ENCODE measurements at places on chromosomes 11 and 22.
A peak's percentile ranks its signal among the peaks of the same experiment; 100 is the strongest.

GRCh38 chr11:36713715-36714114 is 115.7 kb upstream of the RAG2 start:
- no peak for DNase-seq

- no peak for DNase-seq
Measured at GRCh38 chr11:71140206-71140919, 112.0 kb downstream of the SHANK2 start.

DNA sequence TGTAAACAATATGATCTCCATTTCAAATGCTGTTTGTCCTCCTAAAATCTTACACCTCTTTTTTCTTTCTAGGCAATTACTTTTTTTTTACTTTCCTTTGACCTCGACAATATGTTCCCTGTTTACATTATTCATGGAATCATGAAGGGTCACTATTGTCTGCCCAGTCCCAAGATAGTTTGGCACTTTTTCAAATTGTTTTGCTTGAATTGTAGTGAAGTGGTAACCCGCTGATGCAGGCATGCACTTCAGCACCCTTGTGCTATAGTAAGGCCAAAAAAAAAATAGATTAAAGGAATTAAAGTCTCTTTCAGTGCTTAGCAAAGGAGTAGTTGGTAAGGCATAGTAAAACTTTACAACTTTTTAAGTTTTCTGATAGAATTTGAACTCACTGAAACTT is 90.9 kb downstream of the PAX6 start:
- no peak for DNase-seq

- DNase-seq: no peak
Measured at GRCh38 chr11:127461241-127462064, 460.9 kb upstream of the KIRREL3 start.

GRCh38 chr11:103618528-103618927 is 417.9 kb upstream of the DDI1 start:
- no peak for DNase-seq

GRCh38 chr11:64359712-64360445 is 917 bp downstream of the RPS6KA4 start:
- no peak for DNase-seq

DNA sequence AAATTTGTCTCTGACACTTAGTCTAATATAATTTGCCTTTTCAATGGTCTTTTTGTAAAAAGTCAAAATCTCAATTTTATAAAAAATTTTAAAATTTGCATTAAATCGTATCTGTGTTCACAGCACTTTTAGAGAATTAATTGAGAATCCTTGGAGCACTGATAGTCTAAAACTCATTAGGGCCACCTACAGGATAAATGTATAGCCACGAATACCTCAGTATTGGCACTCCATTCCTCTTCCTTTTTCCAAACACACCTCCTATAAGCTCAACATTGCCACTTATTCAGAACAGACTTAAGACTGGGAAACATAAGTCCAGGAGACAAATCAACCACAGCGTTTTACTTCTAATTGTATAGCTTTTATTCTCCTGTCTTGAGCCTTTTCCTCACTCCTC is 776.0 kb upstream of the ARHGAP42 start:
- DNase-seq: no peak

GRCh38 chr11:101436511-101437142 is 147.2 kb downstream of the TRPC6 start:
- no peak for DNase-seq

- DNase-seq: no peak
Measured at GRCh38 chr11:65699306-65699705, 12.7 kb upstream of the KAT5 start.

- peak; percentile 80 for DNase-seq
Measured at GRCh38 chr11:120168960-120169681, 31.2 kb upstream of the TRIM29 start.

GRCh38 chr11:28153586-28153985 is 45.4 kb downstream of the METTL15 start:
- no peak for DNase-seq

DNA sequence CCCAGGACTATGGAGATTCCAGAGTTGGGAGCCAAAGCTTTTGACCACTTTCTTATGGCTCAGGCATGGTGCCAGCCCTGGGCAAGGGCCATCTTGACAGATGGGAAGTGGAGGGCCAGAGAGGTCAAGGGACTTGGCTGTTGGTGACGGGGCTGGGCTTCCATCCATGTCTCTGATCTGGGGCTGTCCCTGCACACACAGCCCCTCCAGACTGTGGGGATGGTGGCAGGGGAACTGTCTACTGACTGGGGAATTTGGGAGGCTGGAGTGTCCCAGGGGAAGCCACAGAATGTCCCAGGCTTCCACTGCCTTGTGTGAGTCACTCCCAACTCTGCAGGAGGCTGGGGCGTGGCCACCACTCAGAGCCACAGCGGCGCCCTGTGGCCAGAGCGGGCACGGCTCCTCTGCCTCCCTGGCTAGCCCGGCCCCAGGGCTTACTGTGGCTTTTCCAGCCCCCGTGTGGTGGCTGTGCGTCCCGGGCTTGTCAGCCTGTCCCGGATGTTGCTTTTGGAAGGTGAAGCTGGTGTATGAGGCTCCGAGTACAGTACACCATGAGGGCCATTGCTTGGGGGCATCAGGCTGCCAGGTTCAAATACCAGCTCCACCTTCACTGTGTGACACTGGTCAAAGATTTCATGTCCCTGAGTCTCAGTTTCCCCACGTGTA is 19.6 kb downstream of the C22orf23 start:
- DNase-seq: peak; percentile 96

DNA sequence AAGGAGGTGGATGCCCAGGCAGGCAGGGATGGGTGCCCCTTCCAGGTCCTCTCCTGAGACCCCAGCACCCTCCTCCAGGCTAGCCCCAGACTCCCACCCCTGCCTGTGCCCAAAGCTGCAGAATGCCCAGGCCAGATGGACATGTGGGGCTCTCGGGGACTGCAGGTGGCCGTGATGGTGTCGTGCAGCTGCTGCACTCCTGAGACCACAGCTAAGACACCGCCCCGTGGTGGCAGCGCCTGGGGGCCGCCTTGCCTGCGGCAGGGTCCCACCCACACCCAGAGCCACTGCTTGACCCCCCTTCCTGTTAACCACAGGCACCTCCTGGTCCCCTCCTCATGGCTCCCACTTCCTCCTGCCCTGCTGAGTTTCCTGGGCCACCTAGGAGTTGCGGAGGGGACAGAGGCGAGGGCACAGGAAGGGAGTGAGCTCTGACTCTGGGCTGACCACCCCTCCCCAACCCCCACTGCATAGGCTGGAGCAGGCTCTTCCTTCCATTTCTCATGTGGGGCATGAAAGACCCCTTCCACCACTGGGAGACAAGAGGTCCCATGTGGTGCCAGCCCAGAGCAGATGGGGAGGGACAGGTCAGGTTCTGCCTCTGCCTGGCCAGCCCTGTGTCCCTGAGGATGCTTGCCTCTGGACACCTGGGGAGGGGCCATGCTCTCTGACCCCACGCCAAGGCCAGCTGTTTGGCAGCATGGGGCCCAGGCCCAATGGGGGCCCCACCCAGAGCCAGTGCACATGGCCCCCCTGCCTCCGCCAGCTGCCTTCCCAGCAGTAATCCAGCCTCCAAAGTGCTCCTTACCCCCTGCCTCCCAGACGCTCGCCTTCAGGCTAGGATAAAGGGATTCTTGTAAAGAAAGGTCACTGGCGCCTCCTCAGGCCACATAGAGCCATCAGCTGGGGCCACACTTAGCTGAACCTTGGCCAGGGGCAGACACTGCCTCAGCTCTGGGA is 29.3 kb downstream of the OSBPL5 start:
- DNase-seq: no peak

- DNase-seq: no peak
Measured at GRCh38 chr11:1232021-1232882, 9.4 kb downstream of the MUC5B start.

- peak; percentile 65 for DNase-seq
Measured at GRCh38 chr11:117097389-117098268, 599 bp downstream of the SIK3 start.

DNA sequence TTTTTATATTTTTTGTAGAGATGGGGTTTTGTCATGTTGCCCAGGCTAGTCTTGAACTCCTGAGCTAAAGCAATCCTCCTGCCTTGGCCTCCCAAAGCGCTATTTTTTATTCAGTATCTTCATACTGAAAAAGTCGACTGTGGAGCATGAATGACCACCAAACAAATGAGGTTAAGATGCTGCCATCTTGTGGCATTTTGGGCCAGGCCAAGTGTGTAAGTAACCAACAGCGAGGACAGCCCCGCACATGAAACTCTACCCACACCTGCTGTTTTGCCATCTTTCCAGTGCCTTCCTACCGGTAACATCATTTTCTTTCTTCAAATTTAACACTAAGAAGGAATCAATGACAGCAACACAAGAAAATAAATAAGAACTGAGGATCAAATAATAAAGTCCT is 32.2 kb upstream of the AQP11 start:
- DNase-seq: no peak

DNA sequence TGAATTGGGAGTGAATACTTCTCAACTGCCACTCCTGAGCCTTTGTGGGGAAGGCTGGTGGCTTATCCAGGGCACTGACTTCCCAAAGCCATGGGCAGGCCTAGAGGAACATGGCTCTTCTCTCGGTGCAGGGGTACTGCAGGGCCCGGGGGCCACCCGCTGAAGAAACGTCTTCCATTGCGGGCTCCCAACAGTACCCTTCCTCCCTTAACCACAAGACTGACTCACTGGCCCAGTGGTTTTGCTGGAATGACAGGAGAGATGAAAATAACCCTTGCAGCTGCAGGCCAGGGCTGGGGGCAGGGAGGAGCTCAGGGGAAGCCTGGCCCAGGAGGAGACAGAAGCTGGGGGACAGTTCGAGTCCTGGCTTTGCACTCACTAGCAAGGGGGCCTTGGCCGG is 13.5 kb downstream of the TXN2 start:
- no peak for DNase-seq

DNA sequence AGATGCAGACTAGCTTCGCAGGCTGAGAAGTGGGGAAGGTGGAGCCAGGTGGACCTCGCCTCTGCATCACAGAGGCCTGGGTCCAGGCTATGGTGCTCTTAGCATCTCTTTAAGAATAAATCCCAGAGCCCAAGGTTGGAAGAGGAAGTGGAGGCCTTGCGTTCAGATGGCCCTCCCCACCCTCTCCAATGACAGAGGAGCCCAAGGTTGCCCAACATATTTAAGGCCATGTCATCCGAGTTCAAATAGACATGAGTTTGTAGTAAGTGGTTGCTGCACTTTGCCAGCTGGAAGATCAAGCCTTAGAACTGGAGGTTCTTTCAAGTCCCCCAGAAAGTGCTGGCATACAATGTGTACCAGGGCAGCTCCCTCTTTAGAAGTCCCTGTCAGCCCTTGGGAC is 47.1 kb upstream of the HORMAD2 start:
- peak; percentile 89 for DNase-seq

DNA sequence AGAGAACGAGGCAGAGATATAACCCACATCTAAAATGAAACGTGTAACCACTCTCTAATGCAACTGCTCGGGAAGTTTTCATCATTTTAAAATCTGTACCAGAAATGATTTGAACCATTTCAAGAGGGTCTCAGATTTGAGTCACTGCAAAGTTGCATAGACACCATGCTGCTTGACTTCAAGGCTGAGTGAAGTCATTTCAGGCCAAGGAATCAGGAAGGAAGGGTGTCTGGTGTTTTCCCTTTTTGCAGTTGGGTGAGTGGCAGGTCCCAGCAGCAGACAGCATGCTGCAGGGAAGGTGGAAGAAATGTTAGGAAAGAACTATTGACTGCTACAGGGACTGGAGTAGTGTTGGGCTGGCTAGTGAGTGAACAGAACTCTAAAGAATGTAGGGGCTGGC is 16.5 kb downstream of the TANGO2 start:
- peak; percentile 49 for DNase-seq

GRCh38 chr11:75270896-75271418 is 30.4 kb downstream of the TPBGL start:
- no peak for DNase-seq

DNA sequence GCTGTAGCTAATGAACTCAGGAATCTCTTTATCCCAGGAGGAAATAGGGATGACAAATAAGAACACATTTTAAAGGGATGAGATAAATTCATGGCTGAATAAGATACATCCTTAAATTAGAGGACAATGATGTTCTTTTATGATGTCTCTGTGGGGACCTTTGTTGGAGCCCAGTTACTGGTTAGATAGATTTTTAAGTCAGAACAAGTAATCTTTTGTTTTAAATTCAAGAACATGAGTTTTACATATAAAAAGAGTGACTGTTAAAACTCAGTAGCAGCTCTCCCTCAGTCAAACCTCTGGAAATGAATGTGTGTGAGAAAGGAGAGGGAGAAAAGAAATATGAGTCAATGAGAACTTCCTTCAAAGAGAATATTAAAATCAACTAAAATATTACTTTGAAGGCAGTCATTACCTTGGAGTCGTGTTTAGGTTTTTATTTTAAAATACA is 241.6 kb downstream of the SWAP70 start:
- DNase-seq: no peak

- DNase-seq: no peak
Measured at GRCh38 chr22:41907436-41908401, 7.2 kb downstream of the SHISA8 start.

- no peak for DNase-seq
Measured at GRCh38 chr11:126049159-126049558, 13.5 kb downstream of the CDON start.

GRCh38 chr11:73210916-73211667 is 7.0 kb upstream of the P2RY2 start:
- peak; percentile 40 for DNase-seq

- no peak for DNase-seq
Measured at GRCh38 chr11:130865091-130865773, 51.0 kb downstream of the SNX19 start.

DNA sequence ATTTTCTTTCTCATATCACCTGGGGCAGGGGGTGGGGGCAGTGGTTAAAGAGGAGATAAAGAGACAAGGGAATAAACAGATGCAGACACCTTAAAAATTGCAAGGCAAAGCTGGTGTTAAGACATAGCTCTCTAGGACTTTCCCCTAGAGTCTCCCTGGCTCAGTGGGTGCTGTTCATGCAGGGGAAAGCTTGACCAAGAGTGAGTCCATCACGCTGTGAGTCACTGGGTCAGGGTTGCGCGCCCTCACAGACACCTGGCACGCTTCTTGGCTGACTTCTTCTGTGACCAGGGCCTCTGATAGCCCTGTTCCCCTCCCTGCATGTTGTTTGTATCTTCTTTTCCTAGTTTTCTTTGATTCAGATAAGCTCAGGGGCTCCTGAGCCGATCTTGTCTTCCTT is 31.9 kb downstream of the COMMD9 start:
- peak; percentile 35 for DNase-seq

DNA sequence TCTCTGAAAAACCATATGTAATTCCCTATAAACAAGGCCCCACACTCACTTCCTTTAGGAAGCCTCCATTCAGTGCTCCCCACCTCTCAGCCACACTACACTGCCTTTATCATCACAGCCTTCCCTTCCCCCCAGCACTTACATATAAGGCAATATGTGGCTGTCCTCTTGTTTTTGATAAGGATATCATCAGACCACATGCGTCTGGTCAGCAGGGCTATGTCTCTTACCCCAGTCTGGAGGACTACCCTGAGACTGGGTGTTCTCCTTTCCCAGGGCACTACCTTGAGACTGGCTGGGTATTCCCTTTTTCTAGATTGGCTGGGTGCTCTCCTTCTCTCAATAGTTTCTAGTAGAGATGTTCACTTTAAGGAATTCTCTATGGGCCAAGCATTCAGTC is 7.8 kb downstream of the KCNE3 start:
- no peak for DNase-seq

- no peak for DNase-seq
Measured at GRCh38 chr11:122745111-122745510, 89.6 kb downstream of the UBASH3B start.

GRCh38 chr11:60235321-60235720 is 7.6 kb downstream of the MS4A4E start:
- peak; percentile 44 for DNase-seq
